ENCODE measurements at places on chromosomes 1 and 21. TPM values are rescaled to one million over a fixed set of nuclear protein-coding genes. Genes with fewer than 3 reads are reported as not detected.

AADACL4 gene
- total RNA-seq = not detected

HAX1 gene
- 149 TPM for total RNA-seq

ARV1 gene
- 20.1 TPM for total RNA-seq

OR6N1 gene
- not detected for total RNA-seq

TNFRSF25 gene
- 6.8 TPM for total RNA-seq

IGSF3 gene
- 0.85 TPM for total RNA-seq

KLHL12 gene
- total RNA-seq = 38.1 TPM

GUCA2B gene
- not detected for total RNA-seq

KPRP gene
- not detected for total RNA-seq

CCDC17 gene
- 0.58 TPM for total RNA-seq

GREM2 gene
- total RNA-seq = 1.4 TPM

CD52 gene
- not detected for total RNA-seq

CLDN8 gene
- total RNA-seq = not detected

TSPAN2 gene
- 0.58 TPM for total RNA-seq

SLC30A10 gene
- total RNA-seq = not detected

CNIH3 gene
- 11.3 TPM for total RNA-seq

MARK1 gene
- 2.5 TPM for total RNA-seq

VWA5B1 gene
- not detected for total RNA-seq

S100A9 gene
- not detected for total RNA-seq

FAM76A gene
- total RNA-seq = 14.9 TPM

KMO gene
- 0.56 TPM for total RNA-seq

EDARADD gene
- total RNA-seq = 0.19 TPM

PCBP3 gene
- total RNA-seq = 6.2 TPM

OR2M4 gene
- total RNA-seq = not detected

TMEM125 gene
- total RNA-seq = under 0.01 TPM

SIM2 gene
- total RNA-seq = 5.4 TPM

C1QC gene
- not detected for total RNA-seq

IGFN1 gene
- 0.28 TPM for total RNA-seq

PCSK9 gene
- total RNA-seq = 0.19 TPM

DCDC2B gene
- not detected for total RNA-seq

GJA9 gene
- total RNA-seq = not detected

CLIC6 gene
- total RNA-seq = not detected

CD5L gene
- total RNA-seq = not detected

RNU1-4 gene
- total RNA-seq = under 0.01 TPM

ESPN gene
- total RNA-seq = under 0.01 TPM

DYNLT4 gene
- total RNA-seq = not detected

FRRS1 gene
- 39.2 TPM for total RNA-seq

POFUT2 gene
- total RNA-seq = 39.5 TPM

ZFP69B gene
- total RNA-seq = 4.2 TPM

CDA gene
- not detected for total RNA-seq

EPHB2 gene
- 2.3 TPM for total RNA-seq

LHX8 gene
- total RNA-seq = not detected

CSMD2 gene
- 0.56 TPM for total RNA-seq

USH2A gene
- not detected for total RNA-seq

BTG2 gene
- total RNA-seq = 14.7 TPM

MPZ gene
- 1.7 TPM for total RNA-seq

HSF2BP gene
- 0.96 TPM for total RNA-seq

CRYZ gene
- total RNA-seq = 52.9 TPM

MAP10 gene
- total RNA-seq = 0.96 TPM

CATSPERE gene
- 1.7 TPM for total RNA-seq

FCAMR gene
- total RNA-seq = not detected

SLC9C2 gene
- total RNA-seq = not detected

NDC1 gene
- 43.1 TPM for total RNA-seq

All from regular cardiac myocyte (primary cell).